ENCODE measurements at places on chromosomes 11 and 22. TPM values are rescaled to one million over a fixed set of nuclear protein-coding genes. Genes with fewer than 3 reads are reported as not detected.

DNA sequence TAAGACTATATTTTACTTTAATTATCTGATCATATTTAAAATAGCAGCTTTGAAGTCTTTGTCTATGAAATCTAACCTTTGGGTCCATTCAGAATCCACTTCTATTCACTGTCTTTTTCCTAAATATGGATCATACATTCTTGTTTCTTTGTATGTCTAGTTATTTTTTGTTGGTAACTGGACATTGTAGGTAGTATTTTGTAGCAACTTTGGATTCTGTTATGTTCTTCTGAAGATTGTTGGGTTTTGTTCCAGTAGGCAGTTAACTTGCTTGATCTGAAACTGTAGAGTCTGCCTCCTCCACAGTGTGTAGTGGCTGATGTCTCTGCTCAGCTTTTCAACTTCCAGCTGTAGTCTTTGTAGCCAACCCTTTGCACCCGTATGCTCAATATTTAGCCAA is 37.5 kb upstream of the GAL start:
- peaks cover 19% of the 10 kb centered on the region for H3K27me3 ChIP-seq
- DNase-seq, result no peak

DNA sequence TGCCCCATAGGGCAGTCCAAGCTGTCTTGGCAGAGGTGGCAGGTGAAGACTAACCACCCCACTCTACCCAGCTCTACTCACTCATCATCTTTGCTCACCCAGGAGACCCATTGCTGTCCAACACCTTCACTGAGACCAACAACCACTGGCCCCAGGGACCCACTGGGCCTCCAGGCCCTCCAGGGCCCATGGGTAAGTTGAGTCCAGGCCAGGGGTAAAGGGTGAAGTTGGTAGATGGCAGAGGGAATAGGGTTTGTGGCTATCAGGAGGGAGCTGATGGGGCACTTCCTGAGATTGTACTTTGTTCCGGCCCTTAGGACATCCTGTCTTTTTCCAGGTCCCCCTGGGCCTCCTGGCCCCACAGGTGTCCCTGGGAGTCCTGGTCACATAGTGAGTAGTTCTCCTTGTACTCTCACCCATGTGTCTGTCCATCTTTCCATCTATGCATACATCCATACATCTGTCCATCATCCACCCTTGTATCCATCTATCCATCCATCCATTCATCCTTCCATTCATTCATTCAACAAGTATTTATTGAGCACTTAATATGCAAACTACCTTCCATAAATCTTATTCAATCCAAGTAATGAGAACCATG is 27.7 kb downstream of the EMID1 start:
- H3K27ac ChIP-seq, result no peak overlapping the region
- H3K4me3 ChIP-seq, result no peak overlapping the region
- no peaks in the 10 kb centered on the region for H3K4me1 ChIP-seq
- H3K27me3 ChIP-seq, result no peaks in the 10 kb centered on the region
- H3K36me3 ChIP-seq, result no peaks in the 10 kb centered on the region

DNAJB7 gene
- total RNA-seq, result not detected

MS4A1 gene
- total RNA-seq, result 0.35 TPM

DNA sequence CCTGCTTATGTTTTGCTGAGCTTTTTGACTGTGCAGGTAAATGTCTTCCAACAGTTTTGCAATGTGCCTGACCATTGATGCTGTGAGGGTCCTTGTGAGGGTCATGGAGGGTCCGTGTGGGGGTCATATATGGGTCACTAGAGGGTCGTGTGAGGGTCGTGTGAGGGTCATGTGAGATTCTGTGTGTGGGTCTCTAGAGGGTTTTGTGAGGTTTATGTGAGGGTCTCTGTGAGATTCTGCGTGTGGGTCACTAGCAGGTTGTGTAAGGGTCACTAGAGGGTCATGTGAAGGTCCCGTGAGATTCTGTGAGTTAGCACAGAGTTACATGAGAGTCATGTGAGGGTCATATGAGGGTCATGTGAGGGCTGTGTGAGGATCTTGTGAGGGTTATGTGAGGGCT is 263.9 kb upstream of the B3GAT1 start:
- no peaks in the 10 kb centered on the region for H3K4me1 ChIP-seq
- no peaks in the 10 kb centered on the region for H3K36me3 ChIP-seq
- no peak overlapping the region for H3K27ac ChIP-seq

DNA sequence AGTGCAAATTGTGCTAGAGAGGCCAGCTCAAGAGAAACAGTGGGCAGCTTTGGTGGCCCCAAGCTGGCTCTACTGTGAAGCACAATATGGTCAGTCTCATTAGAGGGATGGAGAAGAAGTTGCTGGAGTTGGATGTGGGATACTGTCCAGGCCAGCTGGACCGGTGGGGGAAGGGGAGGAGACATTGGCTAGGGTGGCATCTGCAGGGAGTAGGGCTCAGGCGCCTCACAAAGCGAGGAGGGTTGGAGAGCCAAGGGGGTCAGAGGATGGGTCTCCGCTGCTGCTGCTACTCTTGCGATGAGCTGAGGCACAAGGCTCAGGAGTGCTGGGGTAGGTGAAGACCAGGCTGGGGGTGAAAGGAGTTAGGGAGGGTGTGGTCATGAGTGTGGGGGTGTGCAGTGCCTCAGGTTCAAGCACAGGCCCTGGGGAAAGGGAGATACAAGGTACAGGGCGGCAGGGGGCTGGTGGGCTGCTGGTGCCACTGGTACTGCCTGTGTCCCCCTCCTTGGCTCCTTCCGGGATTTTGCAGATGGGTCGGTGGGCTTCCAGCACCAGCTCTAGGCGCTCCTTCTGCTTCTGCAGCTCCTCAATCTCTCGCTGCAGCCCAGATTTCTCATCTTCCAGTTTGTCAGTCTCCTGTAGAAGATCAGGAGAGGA is 2.3 kb downstream of the CCDC85B start:
- peaks cover 33% of the 10 kb centered on the region for H3K36me3 ChIP-seq
- H3K4me1 ChIP-seq, result peaks cover 73% of the 10 kb centered on the region
- H3K4me3 ChIP-seq, result peak overlapping the region; percentile 79
- no peaks in the 10 kb centered on the region for H3K27me3 ChIP-seq
- no peak for DNase-seq
